ENCODE measurements at places on chromosomes 5 and 9. TPM values are rescaled to one million over a fixed set of nuclear protein-coding genes. Genes with fewer than 3 reads are reported as not detected.

The SPATA31A6 gene
- not detected for total RNA-seq

The TAF11L5 gene
- not detected for total RNA-seq

The EIF4E1B gene
- not detected for total RNA-seq

The SMIM33 gene
- total RNA-seq = not detected

The TEX48 gene
- not detected for total RNA-seq

The DDX4 gene
- not detected for total RNA-seq

The KCNV2 gene
- total RNA-seq = not detected

The SAXO1 gene
- not detected for total RNA-seq

The SPATA31C1 gene
- not detected for total RNA-seq

The FOXD4L6 gene
- 0.33 TPM for total RNA-seq

The SPRY4 gene
- total RNA-seq = 30.2 TPM

The WDR70 gene
- 23.2 TPM for total RNA-seq

The ORM2 gene
- not detected for total RNA-seq

The SSBP2 gene
- 8.8 TPM for total RNA-seq

The PRR7 gene
- 21.2 TPM for total RNA-seq

The CCL28 gene
- total RNA-seq = 2.7 TPM

The GDNF gene
- total RNA-seq = not detected

The PCDHAC2 gene
- 0.33 TPM for total RNA-seq

The RAD17 gene
- total RNA-seq = 19.5 TPM

The OR1Q1 gene
- not detected for total RNA-seq

The CDKN2A gene
- 10.0 TPM for total RNA-seq

The SMIM23 gene
- total RNA-seq = not detected

The TAF11L10 gene
- total RNA-seq = not detected

The NUP155 gene
- 37.9 TPM for total RNA-seq

The NFX1 gene
- total RNA-seq = 22.2 TPM

The CDX1 gene
- not detected for total RNA-seq

The PCDHA2 gene
- not detected for total RNA-seq

The ST6GALNAC6 gene
- total RNA-seq = 46.1 TPM

The C9 gene
- total RNA-seq = not detected

The AFAP1L1 gene
- total RNA-seq = 98.3 TPM

The RFX3 gene
- 2.9 TPM for total RNA-seq

The ENTREP1 gene
- total RNA-seq = 6.1 TPM

The N4BP3 gene
- total RNA-seq = 37.9 TPM

The SLCO6A1 gene
- total RNA-seq = not detected

The FGF18 gene
- total RNA-seq = 0.10 TPM

The PDE8B gene
- 0.10 TPM for total RNA-seq

The TEK gene
- 89.3 TPM for total RNA-seq

The PCDHB8 gene
- total RNA-seq = 0.29 TPM

The IL3 gene
- total RNA-seq = not detected

The HMCN2 gene
- total RNA-seq = under 0.01 TPM

The INSL4 gene
- total RNA-seq = not detected

The SOX30 gene
- total RNA-seq = not detected

The SPINK1 gene
- not detected for total RNA-seq

The ARHGEF28 gene
- total RNA-seq = 154 TPM

The ZNF300 gene
- total RNA-seq = 5.3 TPM

The SLC12A7 gene
- total RNA-seq = 30.1 TPM

The BTNL9 gene
- 0.19 TPM for total RNA-seq

The C6 gene
- not detected for total RNA-seq

The PCDHB13 gene
- 1.3 TPM for total RNA-seq

The FLT4 gene
- total RNA-seq = 93.0 TPM

The GFI1B gene
- total RNA-seq = not detected

The PCDHB9 gene
- total RNA-seq = 0.65 TPM

The SPINK7 gene
- not detected for total RNA-seq

The IGFBPL1 gene
- not detected for total RNA-seq

The PDCD1LG2 gene
- 7.6 TPM for total RNA-seq

The KIF4B gene
- total RNA-seq = 0.33 TPM

The C8G gene
- total RNA-seq = 0.76 TPM

The SLC34A1 gene
- not detected for total RNA-seq
